NCI-H1930 (cell line): ENCODE measurements at places on chromosomes 6 and 20.

GRCh38 chr20:22984606-22985005 is 50.5 kb upstream of the SSTR4 start:
- DNase-seq = no peak

GRCh38 chr6:37007340-37008043 is 2.0 kb downstream of the FGD2 start:
- DNase-seq = no peak

DNA sequence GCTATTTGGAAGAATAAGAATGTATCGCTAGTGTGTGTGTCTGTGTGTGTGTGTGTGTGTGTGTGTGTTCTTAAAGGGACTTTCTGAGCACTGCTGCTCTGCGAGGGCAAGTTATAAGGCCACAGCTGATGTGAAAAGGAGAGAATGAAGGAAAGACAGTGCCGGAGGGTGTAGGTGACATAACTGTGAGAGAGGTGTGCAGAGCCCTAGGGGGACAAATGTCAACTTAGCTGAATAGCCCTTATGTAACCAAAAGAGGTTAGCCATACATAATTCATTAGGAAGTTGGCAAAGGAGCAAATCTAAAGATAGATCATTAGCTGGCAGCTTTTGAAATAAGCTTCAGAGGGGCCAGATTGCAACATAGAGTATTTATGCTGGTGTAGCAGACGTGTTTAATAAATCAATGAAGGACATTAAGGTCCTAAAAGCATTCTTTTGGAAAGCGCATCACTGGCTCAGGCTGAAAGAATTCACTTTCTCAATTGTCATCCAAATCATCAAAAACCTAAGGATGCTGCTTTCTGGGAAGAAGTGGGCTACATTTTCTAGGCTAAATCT is 81.0 kb downstream of the NDUFAF5 start:
- no peak for DNase-seq

DNA sequence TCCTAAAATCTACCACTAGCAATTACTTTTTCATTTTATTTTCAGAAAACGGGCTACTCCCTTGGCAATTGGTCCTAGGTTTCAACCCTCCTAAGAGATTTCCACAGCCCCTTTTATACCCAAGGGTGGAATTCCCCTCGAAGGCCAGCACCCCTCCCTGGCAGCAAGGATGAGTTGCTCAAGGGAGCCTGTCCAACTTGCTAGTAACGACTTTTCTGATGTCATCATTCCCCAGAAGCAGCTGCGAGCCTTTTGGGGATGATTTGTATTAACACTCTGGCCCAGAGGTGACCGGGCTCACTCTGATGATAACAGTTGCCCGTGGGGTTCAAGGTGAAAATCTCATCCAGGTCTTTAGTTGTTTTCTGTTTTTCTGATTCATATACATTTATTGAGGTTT is 30.7 kb upstream of the NAA20 start:
- no peak for DNase-seq

DNA sequence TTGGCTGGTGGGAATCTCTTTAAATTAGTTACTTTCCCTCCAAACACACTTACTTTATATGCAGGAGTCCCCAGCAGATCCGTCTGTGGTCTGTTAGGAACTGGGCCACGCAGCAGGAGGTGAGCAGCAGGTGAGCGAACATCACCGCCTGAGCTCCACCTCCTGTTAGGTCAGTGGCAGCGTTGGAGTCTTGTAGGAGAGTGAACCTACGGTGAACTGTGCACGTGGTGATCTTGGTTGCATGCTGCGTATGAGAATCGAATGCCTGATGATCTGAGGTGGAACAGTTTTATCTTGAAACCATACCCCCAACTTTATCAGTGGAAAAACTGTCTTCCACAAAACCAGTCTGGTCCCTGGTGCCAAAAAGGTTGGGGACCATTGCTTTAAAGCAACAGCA is 5.0 kb downstream of the SERPINB6 start:
- no peak for DNase-seq

- DNase-seq = no peak
Measured at GRCh38 chr6:136990242-136990578, 54.6 kb downstream of the IL20RA start.

DNA sequence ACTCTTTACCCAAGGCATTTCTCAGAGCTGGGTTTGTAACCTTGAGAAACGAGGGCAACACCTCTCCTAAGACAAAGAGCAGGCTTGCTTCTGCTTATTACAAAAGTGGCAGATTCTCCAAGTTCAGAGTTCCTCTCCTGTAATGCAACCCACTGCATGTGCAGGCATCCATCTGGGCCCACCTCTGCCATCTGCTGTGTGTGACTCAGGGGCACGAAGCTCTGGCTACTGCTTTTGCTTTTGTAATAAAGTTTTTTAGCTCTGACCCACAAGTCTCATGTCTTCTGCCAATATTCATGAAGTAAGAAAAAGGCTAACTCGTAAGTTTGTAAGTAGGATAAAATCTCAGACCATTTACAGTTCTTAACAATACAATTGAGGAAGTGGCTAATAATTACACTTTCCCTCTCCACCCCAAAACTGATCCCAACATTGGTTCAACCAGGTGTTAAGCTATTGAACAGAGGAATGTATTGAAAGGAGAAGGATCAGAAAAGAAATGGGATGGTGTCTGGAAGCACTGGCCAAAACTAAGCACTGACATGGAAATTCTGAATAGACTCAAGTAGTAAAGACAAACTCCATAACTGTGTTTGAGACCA is 51.7 kb upstream of the SMLR1 start:
- no peak for DNase-seq

- DNase-seq = no peak
Measured at GRCh38 chr20:13280609-13281324, 59.7 kb downstream of the ISM1 start.

GRCh38 chr6:104477569-104477968 is 382.1 kb downstream of the HACE1 start:
- no peak for DNase-seq

GRCh38 chr20:48957533-48957932 is 36.0 kb downstream of the ARFGEF2 start:
- DNase-seq = no peak

- DNase-seq = no peak
Measured at GRCh38 chr6:97123112-97123511, 159.9 kb downstream of the MMS22L start.

DNA sequence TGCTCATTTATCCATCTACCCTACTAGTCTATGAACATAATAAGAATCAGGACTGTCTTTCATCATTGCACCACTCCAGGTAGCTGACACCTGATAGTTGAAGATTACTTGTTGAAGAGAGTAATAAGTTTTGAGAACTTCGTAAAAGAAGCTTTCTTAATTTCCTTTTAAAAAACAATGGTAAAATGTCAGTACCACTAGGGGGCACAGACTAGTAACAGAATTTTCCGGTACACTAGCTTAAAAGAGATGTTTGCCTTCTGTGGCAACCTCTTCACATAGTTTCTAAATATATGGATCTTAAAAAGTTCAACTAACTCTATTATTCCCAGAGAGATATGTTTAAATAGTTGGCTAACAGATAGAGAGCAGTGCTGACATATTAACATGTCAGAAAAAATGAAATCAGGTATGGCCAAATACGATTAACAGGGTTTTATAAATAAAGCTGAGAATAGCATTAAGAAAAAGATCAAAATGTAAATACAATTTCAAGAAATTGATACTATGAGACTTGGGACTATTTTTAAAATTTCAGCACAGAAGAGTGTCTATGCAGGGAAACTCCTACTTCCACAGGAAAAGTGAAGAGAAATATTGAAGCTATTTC is 5.4 kb upstream of the KCNQ5 start:
- DNase-seq = no peak

GRCh38 chr20:59273739-59274357 is 26.6 kb upstream of the EDN3 start:
- DNase-seq = no peak

DNA sequence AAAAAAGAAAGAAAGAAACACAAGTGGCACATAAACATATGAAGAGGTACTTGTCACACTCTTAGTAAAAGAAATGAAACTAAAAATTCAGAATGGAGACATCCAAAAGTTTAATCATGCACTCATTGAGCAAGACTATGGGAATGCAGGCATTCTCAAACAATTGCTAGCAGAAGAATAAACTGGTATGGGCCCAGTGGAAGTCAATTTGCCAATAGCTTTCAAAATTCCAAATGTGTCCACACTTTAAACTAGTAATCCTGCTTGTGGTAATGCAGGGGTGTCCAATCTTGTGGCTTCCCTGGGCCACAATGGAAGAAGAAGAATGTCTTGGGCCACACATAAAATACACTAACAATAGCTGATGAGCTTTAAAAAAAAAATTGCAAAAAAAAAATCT is 97.4 kb downstream of the EPB41L2 start:
- no peak for DNase-seq

GRCh38 chr6:8441452-8441851 is 6.1 kb upstream of the SLC35B3 start:
- no peak for DNase-seq

GRCh38 chr20:61149636-61150035 is 102.4 kb upstream of the CDH4 start:
- DNase-seq = no peak

DNA sequence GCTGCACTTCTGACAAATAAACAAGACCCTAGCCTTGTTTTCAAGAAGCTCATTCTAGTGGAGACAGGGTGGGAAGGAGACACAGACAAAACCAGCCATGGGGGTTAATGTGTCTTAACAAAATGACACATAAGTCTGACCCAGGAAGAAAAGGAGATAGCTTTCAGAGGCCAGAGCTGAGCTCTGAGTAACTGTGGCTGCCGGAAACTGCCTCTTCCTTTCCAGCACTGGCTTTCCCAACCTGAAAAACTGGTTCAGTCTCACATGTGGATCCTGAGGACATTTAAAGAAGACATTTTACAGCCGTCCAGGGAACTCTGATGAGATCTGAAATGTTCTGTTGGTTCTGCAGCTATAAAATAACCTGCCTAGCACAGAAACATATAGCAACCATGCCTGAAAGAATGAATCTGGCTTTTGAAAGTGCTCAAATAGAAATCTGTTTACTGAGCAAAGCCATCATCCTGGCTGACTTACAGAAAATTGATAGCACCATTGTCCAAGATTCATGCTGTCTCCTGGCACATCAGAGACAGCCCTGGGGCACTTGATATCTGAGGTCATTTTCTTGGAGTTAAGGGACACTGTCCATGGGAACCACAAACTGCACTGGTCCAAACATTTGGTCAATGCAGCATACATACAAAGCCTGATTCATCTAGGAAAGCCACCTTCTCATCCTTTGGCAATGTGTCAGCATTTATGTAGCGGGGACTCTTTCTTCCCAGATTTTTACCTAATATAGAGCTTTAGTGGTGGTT is 83.2 kb upstream of the PAX1 start:
- DNase-seq = no peak

- DNase-seq = no peak
Measured at GRCh38 chr20:21251278-21251677, 51.9 kb upstream of the XRN2 start.

- DNase-seq = no peak
Measured at GRCh38 chr6:22880686-22881433, 311.5 kb downstream of the HDGFL1 start.

GRCh38 chr6:124963416-124963785 is 1.2 kb downstream of the RNF217 start:
- DNase-seq = no peak

- DNase-seq = no peak
Measured at GRCh38 chr6:6717953-6718352, 129.4 kb downstream of the LY86 start.

GRCh38 chr6:13553646-13554045 is 20.8 kb upstream of the SIRT5 start:
- no peak for DNase-seq

- no peak for DNase-seq
Measured at GRCh38 chr6:109484122-109484521, 1.1 kb upstream of the ZBTB24 start.

GRCh38 chr6:21823371-21823770 is 229.8 kb downstream of the SOX4 start:
- no peak for DNase-seq

- no peak for DNase-seq
Measured at GRCh38 chr20:5657190-5657875, 92.9 kb upstream of the SHLD1 start.

DNA sequence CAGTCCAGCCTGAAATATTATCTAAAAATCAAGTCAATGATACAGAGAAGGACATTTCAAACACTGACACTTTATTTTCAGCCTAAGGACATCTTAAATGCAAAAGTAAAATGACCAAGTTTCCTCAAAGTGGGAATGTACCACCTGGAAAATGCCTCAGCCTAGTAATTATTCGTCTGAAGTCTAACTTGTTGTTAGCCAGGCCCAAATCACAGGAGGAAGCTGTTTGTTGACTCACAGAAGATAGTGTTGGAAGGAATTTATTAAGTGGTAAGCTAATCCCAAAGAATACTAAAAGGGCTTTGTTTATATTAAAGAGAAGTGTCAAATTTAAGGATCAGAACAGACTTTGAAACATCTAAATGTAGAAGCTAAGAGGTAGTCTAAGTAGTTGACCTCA is 2.5 kb downstream of the PDE7B start:
- DNase-seq = no peak

DNA sequence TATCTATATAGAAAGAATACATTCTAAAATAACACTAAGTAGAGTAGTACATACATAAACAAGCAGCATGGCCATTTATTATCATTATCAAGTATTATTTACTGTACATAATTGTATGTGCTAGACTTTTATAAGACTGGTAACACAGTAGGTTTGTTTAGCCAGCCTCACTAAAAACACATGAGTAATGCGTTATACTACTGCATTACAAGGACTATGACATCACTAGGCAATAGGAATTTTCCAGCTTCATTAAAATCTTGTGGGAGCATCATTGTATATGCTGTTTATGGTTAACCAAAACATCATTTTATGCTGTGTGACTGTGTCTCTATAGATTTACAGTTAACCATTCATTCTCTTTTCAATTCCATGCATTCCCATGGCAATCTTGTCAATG is 131.7 kb upstream of the HDGFL1 start:
- no peak for DNase-seq

GRCh38 chr6:10991115-10991514 is 53.0 kb downstream of the ELOVL2 start:
- DNase-seq = no peak

GRCh38 chr20:35040646-35041045 is 52.0 kb downstream of the TRPC4AP start:
- DNase-seq = no peak

GRCh38 chr6:163387317-163387716 is 27.2 kb upstream of the QKI start:
- DNase-seq = no peak

DNA sequence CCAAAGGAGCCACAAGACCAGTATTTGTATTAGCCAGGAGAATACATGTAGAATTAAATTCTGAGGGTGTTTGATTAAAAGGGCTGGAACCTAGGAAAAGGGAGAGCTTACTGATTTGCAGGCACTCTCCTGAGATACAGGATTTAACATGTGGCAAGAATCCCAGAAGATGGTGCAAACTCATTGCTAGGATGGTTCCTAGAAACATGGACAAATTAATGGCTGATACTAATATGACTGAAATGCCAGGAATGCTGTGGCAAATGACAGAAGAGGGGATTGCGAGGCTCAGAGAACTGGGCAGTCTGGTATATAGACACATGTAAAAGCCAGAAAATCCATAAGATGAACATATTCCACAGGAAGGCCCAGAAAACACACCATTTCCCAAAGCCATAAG is 118.1 kb downstream of the RWDD2A start:
- DNase-seq = no peak
